ENCODE measurements at places on chromosomes 1 and 21.

GRCh38 chr1:50497007-50497406 is 73.8 kb upstream of the DMRTA2 start:
- no peak for DNase-seq

DNA sequence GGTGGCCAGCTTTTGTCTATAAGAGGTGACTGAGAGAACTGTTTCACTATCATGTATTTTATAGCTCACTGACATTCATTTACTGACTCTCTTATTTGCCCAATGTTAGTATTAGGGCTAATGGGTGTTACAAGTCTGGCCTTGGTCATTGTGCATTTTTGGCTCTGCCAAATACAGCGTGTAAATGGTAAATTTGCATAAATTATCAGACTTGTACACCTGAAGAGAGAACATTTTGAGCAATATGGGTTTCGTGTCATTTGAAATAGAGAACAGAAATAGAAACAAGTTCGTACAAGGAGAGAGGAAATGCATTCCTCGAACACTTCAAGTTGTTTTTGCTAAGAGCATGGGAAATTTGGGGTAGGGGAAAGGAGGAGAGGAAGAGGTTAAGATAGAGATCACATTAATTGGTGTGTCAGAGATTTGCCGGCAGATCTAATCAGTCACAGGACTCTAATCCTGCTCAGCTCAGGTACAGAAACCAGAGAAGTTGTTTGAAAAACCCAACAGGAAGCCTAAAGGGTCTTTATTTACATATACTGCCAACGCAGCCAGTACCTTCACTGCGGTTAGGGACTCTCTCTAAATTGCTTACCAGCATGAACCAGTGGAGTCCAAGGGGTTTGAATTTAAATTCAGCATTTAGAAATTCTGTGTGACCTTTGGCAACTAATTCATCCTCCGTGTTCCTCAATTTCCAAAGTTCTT is 261.5 kb downstream of the GPATCH2 start:
- no peak for DNase-seq

DNA sequence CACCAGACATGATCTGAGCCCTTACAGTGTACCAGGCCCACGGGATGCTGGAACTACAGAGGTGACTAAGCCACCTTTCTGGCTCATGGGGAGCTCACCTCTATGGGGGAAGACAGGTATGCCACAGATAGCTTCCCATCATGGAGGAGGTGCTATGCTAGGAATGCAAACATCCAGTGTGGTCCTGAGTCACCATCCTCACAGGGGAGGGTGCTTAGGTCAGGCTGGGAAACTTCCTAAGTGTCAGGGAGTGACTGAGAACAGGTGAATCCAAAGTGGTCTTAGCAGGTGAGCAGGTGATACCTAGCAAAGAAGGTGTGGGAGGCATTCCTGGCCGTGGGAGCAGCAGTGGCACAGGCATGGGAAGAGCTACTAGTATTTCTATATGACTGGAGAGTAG is 8.6 kb upstream of the RASSF5 start:
- no peak for DNase-seq

DNA sequence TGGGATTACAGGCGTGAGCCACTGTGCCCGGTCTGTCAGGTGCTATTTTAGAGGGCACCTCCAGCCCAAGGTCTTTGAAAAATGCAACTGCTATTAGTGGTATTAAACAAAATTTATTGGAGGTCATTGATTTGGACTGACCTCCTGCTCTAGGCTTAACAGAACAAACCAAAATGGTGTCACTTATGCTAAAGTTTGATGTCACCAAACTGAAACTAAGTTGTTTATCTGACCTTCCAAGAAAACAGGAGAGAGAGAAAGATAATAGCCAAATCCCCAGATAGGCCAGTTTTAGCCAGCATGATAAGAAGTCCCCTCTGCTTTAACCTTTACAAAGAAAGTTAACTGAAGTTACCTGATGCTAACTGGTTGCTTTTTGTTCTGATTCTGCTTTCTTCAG is 8.1 kb upstream of the INAVA start:
- DNase-seq: no peak

GRCh38 chr1:165842671-165843129 is 15.3 kb downstream of the UCK2 start:
- no peak for DNase-seq

DNA sequence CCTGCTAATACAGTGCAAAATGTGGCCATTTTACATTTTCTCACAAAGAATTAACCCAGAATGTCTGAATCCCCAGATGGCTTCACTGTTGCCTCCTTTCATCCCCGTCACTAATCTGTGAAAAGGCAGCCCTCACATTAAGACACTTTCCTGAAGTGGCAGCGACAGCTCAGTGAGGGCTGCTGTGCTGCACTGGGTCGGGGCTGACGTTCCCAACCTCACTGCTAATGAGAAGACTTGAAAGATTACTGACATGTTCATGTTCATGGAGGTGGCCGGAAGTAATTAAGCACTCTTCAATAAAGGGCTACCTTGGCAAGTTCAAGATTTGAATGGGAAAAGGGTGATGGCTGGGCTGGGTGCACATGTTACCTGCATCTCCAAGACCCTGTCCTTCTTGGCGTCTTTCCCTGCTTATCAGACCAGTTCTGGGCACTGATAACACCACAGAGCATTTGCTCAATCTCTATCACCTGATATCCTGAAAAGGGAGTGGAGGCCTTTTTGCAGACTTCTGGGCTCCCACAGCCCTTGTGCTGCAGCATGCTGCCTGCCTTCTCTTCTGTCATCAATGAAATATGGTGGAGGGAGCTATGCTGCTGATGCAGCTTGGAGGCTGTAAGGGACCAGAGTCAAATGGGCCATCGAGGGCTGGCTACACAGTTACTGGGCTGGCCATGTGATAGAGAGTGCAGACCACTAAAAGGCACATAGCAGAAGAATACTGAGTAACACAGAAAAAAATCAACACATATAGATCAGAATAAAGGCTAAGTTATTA is 383.5 kb downstream of the PCP4 start:
- no peak for DNase-seq

DNA sequence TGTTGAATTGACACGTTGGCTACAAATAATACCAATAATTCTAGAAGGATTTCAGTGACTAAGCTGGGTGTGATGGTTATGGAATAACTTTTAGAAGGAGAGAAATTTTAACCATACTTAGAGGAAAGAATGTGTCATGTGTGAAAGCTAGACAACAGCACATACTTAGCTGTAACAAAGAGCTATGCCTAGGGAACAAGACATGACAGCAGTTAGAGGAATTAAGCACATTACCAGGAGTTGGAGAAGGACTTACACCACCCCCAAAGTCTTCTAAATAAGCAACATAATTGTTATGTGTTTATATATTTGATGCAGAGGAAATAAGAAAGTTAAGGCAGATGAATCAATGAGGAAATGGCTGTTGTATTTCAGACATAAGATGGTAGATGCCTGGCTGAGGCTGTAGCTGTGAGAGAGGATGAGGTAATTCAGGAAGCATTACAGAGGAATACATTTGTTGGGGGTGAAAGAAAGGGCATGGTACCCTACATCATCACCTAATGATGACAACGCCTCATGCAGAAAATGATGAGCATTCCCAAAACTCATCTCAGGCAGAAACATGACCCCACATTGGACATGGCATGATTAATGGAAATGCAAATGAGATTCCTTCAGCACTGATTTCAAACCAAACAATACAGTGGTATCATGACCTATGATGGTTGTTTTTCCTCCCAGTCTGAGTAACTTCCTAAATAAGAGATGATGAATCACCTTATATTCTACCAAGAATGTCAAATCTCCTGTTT is 211.5 kb downstream of the LHX8 start:
- no peak for DNase-seq

DNA sequence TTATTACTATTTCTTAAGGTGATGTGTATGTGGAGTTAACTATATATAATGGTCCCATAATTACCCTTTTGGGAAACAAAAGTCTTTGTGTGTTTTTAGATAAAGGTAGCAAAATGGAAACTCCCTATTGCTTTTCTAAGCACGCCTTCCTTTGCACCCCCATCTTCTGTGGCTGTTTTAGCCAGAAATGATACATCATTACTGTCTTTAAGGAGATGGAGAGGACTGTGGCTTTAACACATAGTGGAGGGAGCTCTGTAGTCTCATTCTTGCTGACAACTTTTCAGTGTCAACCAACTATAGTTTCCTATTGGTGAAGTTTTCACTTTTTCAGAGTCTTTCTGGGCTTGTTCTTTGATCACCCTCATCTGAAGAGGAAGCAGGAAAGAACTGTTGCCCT is 1.0 kb downstream of the APOBEC4 start:
- DNase-seq: no peak

- no peak for DNase-seq
Observed at GRCh38 chr1:190474650-190475211, 2.9 kb downstream of the BRINP3 start.

- DNase-seq: no peak
Observed at GRCh38 chr21:31914472-31914871, 41.7 kb downstream of the HUNK start.

GRCh38 chr1:180945551-180945950 is 32.9 kb downstream of the KIAA1614 start:
- DNase-seq: no peak

- DNase-seq: no peak
Observed at GRCh38 chr1:44801491-44802305, 1.5 kb downstream of the PLK3 start.

DNA sequence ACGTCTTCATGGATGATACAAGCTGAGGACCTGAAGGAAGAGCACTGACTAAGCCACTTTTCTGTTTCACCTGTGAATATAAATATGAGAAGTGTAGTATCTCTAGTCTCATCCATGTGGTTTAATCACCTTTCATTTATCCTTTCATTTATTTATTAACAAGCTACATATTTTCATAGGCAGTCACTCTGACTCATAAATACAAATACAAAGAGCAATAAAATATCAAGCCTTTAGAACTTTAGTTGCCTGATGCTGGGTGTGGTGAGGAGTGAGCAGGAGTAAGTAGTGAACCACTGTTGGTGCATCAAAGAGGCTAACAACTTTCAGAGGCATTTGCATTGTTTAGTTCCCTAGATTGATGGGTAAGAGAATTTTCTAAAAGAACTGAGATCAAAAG is 269.0 kb upstream of the C1orf87 start:
- no peak for DNase-seq

DNA sequence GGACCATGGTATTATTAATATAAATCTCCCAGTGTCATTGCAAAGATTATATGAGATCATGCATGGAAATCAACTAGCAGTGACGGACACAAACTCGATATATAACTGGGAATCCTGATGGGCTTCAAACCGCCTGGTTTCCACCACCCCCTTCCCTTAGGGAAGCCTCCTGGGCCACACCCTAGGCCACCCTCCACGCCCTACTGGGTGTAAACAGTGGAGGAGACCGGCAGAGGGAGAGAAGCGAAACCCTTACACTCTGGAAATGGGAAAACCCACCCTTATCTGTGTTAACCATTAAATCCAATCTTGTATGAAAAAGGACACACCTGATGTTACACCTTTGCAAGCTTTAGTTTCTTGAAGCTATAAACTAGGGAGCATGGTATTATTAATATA is 595 bp upstream of the ZNHIT6 start:
- DNase-seq: no peak

- DNase-seq: no peak
Observed at GRCh38 chr1:184287001-184287400, 99.8 kb upstream of the C1orf21 start.

- no peak for DNase-seq
Observed at GRCh38 chr1:42250164-42250563, 84.9 kb downstream of the FOXJ3 start.

DNA sequence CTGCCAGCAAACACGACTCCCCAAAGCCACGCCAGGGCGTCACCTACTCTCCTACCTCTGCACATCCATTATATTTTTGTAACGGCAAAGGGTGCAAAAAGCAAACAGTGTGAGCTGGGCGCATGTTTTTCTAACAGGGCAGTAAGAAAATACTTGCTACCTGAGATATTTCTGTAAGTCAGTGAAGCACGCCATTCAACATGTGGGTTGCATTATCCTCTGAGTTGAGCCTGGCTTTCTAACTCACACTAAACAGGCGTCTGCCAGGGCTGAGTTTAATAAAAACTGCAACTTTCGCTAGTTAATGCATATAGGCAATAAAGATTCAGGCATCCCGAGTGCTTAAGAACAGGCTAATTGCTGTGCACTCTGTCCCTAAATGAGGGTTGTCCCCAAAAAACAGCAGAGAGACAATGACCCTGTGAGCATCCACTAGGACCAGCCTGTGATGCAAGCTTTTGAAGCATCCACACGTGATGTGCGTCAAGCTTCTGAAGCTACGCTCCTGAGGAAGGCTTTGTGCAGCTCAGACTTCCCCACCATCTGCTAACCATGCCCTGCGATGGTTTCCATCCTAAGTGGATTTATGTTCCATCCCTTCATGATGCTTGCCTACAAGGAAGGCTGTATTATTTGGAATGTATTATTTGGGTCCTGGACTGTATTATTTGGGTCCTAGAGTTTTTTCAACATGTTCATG is 70.0 kb upstream of the SIM2 start:
- DNase-seq: no peak

DNA sequence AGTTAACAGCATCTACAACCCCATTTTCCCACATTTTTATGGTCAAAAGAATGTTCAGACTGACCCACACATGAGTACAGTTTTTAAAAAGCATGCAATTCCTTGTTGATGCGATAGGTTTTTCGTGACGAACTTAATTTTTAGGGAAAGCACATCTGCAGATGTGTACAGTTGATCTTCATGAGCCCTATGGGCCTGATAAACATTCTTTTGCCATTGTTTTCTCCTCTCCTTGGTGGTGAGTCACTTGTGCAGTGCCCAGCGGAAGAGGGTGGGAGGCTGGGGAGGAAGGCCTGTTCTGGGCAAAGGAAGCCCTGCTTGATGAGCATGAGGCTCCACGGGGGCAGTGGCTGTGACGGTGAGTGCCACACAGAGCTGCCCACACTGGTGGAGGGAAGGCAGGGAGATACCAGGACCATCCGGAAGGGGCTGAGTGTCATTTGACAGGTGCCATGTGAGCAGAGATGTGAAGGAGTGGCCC is 5.3 kb downstream of the ARF1 start:
- no peak for DNase-seq

- no peak for DNase-seq
Observed at GRCh38 chr1:205082431-205082830, 1.8 kb downstream of the TMEM81 start.

GRCh38 chr1:203843435-203843834 is 18.0 kb upstream of the SNRPE start:
- DNase-seq: no peak

DNA sequence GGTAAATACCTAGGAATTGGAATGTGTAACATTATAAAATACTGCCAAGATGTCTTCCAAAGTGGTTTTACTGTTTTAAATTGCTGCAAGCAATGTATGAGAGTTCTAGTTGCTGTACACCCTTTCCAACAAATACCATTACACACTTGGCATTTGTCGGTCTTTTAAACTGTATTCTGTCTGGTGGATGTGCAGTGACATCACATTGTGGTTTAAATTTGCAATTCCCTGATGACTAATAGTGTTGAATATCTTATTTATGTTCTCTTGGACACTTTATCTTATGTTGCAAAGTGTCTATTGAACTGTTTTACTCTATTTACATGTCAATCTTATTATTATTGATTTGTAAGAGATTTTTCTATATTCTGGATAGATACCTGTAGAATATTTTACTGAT is 561.2 kb upstream of the B3GALT2 start:
- no peak for DNase-seq

Measured in activated CD4-positive, CD25-positive, alpha-beta regulatory T cell treated with anti-CD3 and anti-CD28 coated beads, Interleukin-2, amount 50 U/mL, for 16 hours (primary cell).